ENCODE measurements at places on chromosomes 5 and 9. TPM values are rescaled to one million over a fixed set of nuclear protein-coding genes. Genes with fewer than 3 reads are reported as not detected.

- DNase-seq, result no peak
Observed at GRCh38 chr5:133902511-133903118, 65.8 kb downstream of the C5orf15 start.

- no peak for DNase-seq
Observed at GRCh38 chr5:164301708-164302107, 796.3 kb downstream of the MAT2B start.

- no peak for DNase-seq
Observed at GRCh38 chr9:38025166-38025565, 43.9 kb downstream of the SHB start.

- DNase-seq, result no peak
Observed at GRCh38 chr9:4375424-4376200, 75.7 kb upstream of the GLIS3 start.

CNTNAP3 gene
- total RNA-seq, result 32.2 TPM

PCDHB13 gene
- 5.8 TPM for total RNA-seq

FREM1 gene
- 5.3 TPM for total RNA-seq

MORN5 gene
- total RNA-seq, result not detected

All from right cardiac atrium (tissue), 5 donors.